Naive thymus-derived CD4-positive, alpha-beta T cell (primary cell): ENCODE measurements at places on chromosomes 13 and 19. TPM values are rescaled to one million over a fixed set of nuclear protein-coding genes. Genes with fewer than 3 reads are reported as not detected.

The CDC42EP5 gene
- not detected for total RNA-seq

DNA sequence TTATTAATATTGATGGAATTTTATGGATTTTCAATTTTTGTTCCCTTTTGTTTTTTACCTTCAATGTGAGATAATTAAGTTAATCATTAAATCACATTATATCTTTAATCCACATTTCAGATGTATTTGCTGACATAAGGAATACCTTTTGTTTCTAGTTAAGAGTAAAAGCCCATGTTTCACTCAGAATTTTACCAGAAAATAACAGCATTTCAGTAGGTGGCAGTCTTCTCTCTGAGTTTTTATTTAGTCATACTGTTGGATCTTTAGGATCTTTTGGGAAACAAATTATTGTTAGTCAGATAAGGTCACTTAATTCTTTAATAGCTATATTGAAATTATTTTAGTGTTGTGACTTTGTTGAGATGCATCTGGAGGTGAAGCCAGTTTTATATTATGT is 67.9 kb downstream of the NDFIP2 start:
- DNase-seq: no peak

DNA sequence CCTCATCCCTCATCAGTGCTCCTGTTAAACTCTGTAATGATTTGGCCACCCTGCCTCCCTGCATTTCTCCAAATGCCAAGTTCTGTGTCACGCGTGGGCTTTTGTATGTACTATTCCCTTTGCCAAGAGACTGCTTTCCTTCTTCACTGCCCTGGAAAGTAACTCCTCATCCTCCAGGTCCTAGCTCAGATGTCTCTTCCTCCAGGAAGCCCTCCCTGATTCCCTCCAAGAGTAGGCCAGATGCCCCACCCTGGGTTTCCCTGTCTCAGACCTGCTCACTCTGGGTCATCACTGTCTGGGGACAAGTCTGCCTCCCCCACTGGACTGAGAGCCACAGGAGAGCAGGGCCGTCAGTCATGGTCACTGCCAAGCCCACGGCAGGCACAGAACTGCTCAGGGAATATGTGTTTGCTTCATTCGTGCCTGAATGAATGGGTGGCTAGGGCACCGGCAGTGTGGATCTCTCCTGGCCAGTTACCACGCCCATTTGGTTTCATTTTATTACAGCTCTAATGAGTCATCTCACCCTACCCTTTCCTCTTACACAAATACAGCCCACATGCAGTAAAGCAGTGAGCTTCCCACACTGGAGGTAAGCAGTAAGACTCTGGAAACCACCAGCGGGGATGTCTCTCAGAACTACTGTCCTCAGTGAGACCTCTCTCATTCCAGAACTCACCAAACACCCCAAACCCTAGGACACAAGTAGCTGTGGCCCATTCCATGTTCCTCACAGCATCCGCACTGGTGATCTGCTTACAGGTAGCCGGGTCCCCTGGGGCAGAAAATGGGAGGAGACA is 12.1 kb upstream of the GPR4 start:
- DNase-seq: no peak

- DNase-seq: no peak
These were observed 32.7 kb upstream of the CSNK1A1L start for GRCh38 chr13:37138169-37138568.

GRCh38 chr13:109131698-109132257 is 502.4 kb downstream of the MYO16 start:
- DNase-seq: no peak

GRCh38 chr13:94702181-94703041 is 9.9 kb downstream of the SOX21 start:
- no peak for DNase-seq

- DNase-seq: no peak
These were observed 8.7 kb downstream of the IFNL1 start for GRCh38 chr19:39304701-39305571.
